Renal cortical epithelial cell (primary cell): ENCODE measurements at places on chromosomes 13 and 19.

DNA sequence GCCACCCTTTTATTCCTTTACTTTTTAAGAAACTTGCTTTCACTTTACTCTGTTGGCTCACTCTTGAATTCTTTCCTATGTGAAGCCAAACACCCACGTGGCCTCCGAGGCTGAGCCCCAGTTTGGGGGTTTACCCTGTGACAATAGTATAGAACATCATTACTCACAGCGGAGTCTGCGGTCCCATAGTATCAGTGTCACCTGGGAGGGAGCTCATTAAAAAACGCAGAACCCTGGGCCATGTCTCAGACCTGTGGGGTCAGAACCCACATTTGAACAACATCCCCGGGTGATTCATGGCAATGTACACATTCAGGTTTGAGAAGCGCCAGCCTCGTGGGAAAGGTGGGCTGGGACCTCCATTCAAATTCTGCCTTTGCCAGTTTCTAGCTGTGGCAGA, 36.0 kb upstream of the UBL3 start:
- no peak for DNase-seq

GRCh38 chr19:34808566-34808965, 35.6 kb upstream of the ZNF599 start:
- DNase-seq, result peak; percentile 41

DNA sequence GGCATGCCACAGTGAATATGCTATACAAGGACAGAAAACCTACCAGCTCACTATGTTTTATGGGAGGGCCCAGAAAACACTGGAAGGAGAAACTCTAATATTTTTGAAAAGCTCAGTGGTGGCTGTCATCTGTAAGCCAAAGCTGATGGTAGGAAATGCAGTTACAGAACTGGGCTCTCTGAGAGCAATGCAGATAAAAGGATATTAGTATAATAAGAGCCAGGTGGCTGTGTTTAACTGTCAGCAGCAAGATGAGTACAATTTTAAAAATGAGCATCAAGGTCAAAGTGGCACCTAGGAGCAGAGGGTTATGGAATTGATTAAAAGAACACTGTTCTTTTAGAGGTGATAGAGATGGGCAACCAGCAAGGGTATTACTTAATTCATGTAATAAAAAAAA, 345.0 kb downstream of the NDFIP2 start:
- DNase-seq, result no peak

GRCh38 chr13:40452038-40452666, 214.3 kb downstream of the FOXO1 start:
- DNase-seq, result no peak

DNA sequence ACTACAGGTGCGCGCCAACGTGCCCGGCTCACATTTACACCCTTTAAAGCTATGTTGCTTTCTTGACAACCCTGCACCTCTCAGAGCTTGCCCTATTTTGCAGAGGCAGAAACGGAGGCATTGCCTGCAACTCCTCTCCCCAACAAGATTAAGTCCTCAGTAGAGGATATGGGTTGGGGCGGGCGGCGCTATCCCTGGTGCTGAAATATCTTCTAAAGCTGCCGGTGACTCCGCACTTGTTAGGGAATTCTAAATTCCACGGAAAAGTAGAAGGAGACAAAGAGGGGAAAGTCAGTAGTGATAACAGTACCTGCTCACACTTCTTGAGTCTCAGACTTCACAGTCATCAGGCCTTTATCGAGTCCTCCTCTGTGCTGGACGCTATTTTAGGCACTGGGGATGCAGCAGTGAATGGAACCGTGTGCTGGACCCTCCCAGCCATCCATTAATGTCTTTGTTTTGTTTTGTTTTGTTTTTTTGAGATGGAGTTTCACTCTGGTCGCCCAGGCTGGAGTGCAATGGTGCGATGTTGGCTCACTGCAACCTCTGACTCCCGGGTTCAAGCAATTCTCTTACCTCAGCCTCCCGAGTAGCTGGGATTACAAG, 18.0 kb downstream of the SLC5A5 start:
- DNase-seq, result peak; percentile 29

DNA sequence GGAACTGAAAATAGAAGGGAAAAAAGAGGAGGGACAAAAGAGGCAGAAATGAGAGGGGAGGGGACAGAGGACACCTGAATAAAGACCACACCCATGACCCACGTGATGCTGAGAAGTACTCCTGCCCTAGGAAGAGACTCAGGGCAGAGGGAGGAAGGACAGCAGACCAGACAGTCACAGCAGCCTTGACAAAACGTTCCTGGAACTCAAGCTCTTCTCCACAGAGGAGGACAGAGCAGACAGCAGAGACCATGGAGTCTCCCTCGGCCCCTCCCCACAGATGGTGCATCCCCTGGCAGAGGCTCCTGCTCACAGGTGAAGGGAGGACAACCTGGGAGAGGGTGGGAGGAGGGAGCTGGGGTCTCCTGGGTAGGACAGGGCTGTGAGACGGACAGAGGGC, at the start of gene CEACAM5:
Gene CEACAM5, plus strand, starts transcription at position 146 of the 400 bp plus-strand sequence. Its CDS starts 106 bp downstream, at position 252.
- no peak for DNase-seq

- DNase-seq, result peak; percentile 58
Measured at GRCh38 chr19:16340092-16340491, 15.5 kb downstream of the KLF2 start.

DNA sequence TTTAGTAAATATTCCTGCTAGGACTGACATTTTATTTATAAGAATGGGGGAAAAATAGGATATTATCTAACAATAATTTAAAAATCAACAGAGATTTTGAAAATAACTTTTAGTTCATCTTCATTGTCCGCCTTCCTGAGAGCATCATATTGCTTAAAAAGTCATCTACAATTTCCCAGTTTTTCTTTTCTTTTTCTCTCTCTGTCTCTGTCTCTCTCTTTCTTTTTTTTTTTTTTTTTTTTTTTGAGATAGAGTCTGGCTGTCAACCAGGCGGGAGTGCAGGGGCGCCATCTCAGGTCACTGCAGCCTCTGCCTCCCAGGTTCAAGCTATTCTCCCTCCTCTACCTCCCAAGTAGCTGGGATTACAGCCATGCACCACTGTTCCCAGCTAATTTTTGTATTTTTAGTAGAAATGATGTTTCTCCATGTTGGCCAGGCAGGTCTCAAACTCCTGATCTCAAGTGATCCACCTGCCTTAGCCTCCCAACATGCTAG, 276.3 kb downstream of the DACH1 start:
- DNase-seq, result no peak

GRCh38 chr13:37598597-37598996, at the start of gene POSTN:
Gene POSTN (minus strand): TSS chr13:37598768. CDS start chr13:37598726, 42 bp downstream.
- no peak for DNase-seq

DNA sequence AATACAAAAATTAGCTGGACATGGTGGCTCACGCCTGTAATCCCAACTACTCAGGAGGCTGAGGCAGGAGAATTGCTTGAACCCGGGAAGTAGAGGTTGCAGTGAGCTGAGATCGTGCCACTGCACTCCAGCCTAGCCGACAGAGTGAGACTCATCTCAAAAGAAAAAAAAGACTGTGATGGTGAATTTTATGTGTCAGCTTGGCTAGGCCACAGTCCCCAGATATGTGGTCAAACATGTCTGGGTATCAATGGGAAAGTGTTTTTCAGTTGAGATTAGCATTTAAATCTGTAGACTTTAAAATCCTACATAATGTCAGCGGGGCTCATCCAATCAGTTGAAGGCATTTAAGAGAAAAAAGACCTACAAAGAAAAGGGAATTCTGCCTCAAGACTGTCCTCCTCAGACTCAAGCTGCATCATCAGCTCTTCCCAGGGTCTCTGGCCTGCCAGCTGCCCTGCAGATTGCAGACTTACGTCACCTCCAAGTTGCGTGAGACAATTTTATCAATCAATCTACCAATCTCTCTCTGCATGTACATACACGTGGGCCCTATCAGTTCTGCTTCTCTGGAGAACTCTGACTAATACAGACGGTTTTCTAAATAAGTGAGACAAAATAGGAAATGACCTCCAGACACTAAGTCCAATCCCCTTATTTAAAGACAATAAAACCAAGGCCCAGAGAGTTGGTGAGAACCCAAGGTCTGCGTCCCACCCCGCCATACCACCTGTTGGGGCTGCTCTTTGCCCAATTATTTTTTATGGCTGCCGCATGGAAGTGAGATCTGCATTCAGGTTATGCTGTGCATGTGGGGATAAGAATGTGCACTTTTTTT, 99.2 kb downstream of the ABCC4 start:
- no peak for DNase-seq

DNA sequence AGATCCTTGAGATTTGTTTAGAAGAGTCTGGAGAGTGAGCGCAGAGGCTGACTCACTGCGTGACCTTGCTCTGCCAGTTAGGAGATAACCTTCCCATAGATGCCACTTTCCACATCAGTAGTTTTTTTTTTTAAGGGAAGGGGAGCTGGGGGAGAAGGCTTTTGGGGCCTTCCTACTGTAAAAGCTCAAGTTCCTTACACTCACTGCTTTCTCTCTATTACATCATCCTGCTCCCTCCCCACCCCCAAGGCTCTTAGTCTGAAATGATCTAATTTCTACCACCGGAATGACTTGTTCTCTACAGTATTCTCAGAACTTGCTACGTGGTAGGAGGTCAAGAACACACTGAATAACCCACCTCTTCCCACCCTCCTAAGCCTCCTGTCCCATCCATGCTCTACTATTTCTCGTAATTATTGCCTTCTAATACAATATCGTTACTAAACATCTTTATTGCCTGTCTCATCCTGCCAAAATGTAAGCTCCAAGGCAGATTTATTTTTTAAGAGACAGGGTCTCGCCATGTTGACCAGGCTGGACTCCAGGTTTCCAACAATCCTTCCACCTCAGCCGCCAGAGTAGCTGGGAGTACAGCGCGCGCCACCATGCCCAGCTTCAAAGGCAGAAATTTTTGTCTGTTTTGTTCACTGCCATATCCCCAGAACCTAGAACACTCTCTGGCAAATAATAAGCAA, 1.2 kb downstream of the LONP1 start:
- peak; percentile 74 for DNase-seq

DNA sequence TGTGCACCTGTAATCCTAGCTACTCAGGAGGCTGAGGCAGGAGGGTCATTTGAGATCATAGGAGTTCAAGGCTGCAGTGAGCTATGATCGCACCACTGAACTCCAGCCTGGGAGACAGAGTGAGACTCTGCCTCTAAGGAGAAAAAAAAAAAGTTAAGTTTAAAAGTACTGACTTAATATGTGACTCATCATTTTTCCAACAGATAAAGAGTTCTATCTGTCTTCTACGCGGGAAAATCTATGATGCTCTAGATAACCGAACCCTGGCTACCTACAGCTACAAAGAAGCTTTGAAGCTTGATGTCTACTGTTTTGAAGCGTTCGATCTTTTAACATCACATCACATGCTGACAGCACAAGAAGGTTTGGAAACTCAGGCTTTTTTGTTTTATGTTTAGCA, 7.2 kb downstream of the CDC16 start:
- DNase-seq, result no peak

GRCh38 chr19:48713041-48713863, 6.3 kb downstream of the MAMSTR start:
- peak; percentile 15 for DNase-seq

DNA sequence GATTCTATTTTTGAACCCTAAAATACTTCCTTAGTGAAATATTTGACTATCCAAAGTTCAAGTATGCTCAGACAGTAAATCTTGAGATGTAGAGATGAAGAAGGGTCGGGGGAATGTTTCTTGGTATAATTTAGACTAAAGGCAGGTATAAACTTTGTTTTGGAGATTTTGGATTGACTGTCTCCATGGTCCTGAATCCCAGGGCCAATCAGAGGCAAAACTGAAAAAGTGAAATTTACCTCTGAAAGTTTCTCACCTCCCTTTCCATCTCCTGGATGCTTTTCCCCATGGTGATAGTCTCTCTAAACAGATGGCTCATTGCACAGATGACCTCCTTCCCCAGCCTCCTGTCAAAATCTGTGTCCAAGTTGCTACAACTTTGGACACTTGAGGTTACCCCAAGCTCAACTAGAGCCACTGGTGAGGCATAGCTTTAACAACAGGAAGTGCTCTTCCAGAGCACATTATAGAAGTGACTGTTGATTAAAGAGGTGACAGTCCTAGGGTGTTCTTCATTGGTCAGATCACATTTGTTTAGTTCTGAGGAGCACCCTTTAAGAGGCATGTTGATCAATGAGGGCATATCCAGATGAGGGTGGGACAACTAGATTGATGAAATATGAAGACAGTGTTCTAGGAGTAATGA, 128.4 kb downstream of the AKAP11 start:
- DNase-seq, result no peak

- no peak for DNase-seq
Measured at GRCh38 chr19:8333767-8334457, 9.2 kb downstream of the KANK3 start.

GRCh38 chr19:7748756-7749155, 1.4 kb upstream of the CD209 start:
- peak; percentile 10 for DNase-seq

- DNase-seq, result no peak
Measured at GRCh38 chr19:35228177-35228930, at the start of gene FAM187B. Gene FAM187B (minus strand): TSS chr19:35228739. CDS start chr19:35228680, 59 bp downstream.

DNA sequence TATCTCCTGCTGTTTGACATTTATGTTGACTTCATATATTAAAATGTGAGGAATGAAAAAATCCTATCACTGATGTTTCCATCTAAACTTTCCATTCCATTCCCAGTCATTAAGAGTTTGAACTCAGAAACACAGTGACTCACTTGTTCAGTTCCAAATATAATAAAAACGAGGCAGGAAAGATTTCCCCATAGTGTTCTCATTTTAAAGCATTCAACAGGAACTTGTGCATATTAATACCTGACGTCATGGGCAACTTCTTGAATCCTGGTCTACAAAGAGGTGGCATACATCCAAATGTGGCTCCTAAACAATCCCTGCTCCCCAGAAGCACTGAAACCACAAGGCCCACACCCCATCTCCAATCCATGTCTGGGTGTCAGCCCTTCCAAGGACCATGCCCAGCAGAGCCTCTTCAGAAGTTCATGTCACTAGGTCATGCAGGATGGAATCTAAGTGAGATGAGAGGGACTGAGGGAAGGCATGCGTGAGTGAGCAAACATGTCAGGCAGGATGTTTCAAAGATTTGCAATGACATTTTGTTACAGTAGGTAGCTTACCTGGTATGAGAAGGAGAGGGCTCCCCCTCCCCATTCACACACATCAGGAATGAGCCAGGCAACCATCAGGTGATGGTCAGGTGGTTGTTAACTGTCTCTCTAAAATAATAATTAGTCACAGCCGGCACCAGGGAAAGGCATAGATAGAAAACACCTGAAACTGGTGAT, 9.4 kb upstream of the ERVV-2 start:
- no peak for DNase-seq

DNA sequence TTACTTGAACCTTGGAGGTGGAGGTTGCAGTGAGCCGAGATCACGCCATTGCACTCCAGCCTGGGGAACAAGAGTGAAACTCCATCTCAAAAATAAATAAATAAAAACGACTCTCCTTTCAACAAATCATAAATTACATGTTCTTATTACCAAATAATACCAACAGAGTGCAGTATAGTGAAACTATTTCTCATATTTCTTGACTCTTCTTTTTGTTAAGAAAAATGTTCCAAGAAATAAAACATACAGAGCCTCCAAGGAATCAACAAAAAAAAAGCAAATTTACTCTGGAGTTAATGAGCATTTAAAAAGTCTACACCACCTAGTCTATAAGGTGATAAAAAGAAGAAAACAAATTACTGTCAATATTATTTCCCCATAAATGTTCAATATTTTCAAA, 188.8 kb downstream of the KLF12 start:
- DNase-seq, result no peak

- DNase-seq, result peak; percentile 7
Measured at GRCh38 chr13:76148926-76149325, 512.8 kb downstream of the LMO7 start.

GRCh38 chr19:2552859-2553258, 76.9 kb downstream of the GADD45B start:
- DNase-seq, result no peak
